ENCODE measurements at places on chromosomes 4 and X.

- DNase-seq, result no peak
Observed at GRCh38 chrX:150933945-150934350, 35.5 kb upstream of the CD99L2 start.

GRCh38 chr4:170497112-170497511, 407.4 kb upstream of the AADAT start:
- peak; percentile 1 for DNase-seq

DNA sequence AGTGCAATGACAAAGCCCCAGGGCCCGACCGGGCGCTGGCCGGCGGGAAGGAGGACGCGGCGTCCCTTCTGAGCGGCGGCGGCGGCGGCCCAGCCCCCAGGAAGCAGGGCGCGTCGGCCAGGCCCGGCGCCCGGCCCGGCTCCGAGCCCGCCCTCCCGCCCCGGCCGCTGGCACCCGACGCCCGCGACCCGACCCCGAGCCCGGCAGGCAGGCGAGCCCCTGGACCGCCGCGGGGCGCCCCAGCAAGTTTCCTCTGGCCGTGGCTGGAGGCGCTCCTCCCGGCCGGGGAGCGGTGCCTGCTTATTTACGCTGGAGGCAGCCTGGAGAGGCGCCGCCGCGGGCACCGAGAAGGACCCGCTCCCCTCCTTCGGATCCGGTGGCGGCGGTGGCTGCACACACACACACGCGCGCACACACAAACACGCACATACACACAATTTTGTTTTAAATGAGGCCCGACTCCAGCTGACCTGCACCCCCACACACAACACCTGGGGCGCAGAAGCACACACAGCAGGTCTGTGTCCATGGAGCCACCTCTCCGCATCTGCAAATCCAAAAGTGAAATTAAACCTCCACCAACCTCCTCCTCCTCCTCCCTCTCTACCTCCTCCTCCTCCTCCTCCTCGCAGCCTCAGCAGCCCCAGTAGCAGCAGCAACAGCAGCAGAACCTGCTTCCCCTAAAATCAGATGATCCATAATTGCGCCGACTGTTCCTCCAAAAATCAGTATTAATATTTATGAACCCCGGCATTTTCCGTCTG, 669 bp downstream of the IRF2 start:
- DNase-seq, result peak; percentile 24

DNA sequence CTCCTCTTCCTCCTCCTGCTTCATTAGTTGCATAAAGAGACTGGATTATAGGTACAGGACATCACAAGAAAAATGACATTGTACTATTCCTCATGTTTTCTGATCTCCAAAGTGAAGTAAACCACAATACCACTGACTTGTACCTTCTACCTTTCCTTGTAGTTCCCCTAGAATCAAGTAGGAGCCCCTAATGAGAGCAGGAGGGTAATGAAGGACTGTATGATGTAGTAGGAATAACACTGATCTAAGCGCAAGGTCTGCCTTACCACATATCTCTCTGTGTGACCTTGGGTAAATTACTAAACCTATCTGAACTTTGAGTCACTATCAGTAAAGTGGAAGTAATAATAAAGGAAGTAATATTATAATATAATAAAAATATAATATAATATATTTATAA, 3.6 kb downstream of the VSIG4 start:
- no peak for DNase-seq

- DNase-seq, result no peak
Observed at GRCh38 chr4:112105201-112105969, 39.9 kb upstream of the FAM241A start.
